T-helper 22 cell (primary cell): ENCODE measurements at places on chromosomes 13 and 19.

DNA sequence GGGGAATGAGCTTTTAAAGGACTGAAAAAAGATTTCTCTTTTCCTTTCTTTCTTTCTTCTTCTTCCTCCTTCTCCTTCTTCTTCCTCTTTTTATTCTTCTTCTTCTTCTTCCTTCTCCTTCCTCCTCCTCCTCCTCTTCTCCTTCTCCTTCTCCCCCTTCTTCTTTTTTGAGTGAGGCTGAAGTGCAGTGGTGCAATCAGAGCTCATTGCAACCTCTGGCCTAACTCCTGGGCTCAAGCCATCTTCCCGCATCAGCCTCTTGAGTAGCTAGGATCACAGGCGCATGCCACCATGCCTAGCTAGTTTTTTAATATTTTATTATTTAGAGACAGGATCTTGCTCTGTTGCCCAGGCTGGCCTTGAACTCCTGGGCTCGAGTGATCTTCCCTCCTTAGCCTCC is 120.9 kb upstream of the KL start:
- DNase-seq, result no peak

DNA sequence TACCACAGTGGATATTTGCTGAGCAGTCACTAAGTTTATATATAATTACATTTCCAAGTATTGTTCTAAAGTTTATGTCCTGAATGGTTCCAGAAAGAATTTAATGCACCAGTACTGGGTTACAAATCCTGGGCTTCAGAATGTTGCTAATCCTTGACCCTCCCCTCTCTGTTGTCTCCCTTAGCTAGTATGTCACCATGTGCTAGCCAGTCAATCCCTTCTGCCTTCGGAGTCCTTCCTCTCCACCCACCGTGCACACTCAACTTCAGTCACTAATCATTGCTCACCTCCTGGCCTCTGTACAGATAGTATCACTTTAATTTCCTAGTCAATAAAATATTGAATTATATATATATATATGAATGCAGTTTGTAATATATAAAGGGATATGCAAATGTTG is 7.5 kb downstream of the FAM124A start:
- DNase-seq, result no peak

DNA sequence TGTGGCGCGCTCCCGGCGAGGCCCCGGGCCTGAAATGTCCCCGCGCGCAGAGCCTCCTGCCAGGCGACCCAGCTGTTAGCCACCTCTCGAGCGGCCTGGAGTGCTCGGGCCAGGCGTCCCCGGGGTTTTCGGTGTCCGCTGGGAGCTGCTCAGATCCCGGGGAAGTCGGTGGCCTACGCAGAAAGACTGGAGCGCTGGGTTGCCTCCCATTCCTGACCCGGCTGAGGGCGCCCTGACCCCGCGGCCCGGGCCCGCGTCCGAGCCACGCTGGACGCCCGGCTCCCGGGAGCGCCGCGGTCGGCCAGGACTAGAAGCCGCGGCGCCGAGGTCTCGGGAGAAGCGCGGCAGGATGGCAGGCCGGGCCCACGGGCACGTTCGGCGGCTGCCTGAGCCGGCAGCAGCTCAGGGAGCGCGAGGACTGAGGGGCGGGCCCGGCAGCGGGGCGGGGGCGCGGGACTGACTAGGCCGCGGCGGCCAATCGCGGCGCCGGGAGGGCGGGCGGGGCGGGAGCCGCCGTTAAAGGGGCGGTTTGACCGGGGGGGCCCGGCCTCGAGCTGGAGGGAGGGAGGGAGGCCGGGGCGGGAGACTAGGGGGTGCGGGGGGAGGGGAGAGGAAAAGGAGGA is 1.3 kb upstream of the ZIC2 start:
- DNase-seq, result peak; percentile 34

GRCh38 chr13:75760131-75761021 is 124.2 kb downstream of the LMO7 start:
- no peak for DNase-seq

DNA sequence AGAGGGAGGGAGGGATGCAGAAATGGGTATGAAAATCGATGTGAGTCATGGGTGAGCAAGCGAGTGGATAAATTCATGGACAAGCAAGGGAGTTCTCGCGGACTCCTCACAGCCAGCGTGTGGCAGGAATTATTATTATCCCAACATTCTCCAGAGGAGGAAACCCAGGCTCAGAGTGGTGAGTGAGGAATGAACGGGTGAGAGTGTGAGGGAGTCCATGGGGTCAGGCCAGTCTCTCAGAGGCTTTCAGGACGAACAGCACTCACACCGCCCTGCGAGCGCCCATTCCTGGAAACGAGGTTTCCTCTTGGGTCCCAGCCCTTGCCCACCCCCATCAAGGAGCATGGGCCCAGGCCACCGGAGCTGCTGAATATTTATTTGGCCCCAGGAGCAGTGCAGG is 6.3 kb upstream of the DNAAF3 start:
- no peak for DNase-seq

DNA sequence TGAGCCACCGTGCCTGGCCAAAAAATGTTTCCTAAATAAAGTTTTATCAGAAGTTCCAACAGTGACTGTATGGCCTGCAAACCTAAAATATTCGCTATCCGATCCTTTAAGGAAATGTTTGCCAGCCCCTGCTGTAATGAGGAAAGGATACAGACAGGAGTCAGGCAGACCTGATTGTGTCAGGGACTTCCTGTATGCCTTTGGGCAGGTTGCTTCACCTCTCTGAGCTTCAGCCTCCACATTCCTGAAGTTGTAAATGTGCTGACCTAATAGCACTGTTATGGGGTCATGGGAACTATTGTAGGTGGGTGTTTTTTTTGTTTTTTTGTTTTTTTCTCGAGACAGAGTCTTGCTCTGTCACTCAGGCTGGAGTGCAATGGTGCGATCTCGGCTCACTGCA is 6.2 kb downstream of the ABHD8 start:
- DNase-seq, result no peak

DNA sequence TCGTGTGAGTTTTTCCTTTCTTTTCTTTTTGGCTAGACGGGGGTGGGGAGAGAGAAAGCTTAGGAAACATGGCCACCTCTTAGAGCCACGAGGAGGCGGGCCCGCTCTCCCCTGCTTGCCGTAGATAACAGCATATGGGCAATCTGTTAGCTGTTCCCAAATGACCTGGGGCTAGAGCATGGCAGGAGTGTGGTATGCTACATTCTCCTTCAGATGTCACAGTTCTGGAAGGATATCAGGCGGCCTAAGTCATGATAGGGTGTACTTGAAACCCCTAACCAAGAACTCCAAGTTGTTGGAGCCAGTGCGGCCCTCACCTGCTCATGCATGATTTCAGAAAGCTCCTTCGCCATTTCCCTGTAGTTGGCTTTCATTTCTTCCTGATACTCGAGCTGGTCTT is 44.3 kb upstream of the SLC15A1 start:
- no peak for DNase-seq

DNA sequence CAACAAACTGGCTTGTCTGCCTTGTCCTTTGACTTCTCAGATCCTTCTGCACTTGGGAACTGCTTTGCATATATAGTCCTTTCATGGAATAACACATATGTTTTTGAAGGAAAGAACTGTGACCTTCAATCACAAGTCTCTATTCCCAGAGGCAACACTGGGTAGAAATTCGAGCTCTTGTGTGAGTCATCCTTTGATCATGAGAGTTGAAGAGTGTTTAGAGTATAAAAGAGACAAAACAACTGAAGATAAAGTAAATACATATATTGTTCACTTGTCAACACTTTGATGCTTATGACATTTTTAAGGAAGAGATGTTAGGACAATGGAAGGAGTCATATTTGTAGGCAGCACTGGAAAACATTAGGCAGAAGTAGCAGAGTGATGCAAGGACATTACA is 5.2 kb upstream of the OR7A5 start:
- DNase-seq, result no peak

DNA sequence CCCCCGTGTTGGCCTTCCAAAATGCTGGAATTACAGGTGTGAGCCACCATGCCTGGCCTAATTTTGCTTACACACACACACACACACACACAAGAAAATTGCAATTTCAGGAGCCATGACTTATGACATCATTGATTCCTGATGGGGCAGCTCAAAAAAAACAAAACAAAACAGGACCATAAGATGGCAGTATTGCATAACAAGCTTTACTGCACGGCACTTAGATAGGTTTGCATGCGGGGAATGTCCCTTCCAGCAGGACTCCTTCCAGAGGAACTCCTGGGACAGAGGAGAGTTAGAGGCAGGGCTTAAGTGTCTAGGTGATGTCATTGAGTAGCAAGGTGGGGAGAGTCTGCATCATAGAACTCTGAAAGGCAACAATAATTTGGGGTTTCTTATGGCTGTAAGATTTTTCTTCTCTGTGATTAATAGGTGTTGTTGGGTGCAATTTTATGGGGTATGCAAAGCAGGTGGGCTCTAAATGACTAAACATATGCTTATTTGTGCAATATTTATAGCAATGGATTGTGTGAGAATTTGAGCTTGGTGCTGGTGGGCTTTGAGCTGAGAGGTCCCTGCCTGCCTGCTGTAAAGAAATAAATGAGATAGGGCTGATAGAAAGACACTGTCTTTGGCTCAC is 9.0 kb upstream of the ACSBG2 start:
- DNase-seq, result no peak

DNA sequence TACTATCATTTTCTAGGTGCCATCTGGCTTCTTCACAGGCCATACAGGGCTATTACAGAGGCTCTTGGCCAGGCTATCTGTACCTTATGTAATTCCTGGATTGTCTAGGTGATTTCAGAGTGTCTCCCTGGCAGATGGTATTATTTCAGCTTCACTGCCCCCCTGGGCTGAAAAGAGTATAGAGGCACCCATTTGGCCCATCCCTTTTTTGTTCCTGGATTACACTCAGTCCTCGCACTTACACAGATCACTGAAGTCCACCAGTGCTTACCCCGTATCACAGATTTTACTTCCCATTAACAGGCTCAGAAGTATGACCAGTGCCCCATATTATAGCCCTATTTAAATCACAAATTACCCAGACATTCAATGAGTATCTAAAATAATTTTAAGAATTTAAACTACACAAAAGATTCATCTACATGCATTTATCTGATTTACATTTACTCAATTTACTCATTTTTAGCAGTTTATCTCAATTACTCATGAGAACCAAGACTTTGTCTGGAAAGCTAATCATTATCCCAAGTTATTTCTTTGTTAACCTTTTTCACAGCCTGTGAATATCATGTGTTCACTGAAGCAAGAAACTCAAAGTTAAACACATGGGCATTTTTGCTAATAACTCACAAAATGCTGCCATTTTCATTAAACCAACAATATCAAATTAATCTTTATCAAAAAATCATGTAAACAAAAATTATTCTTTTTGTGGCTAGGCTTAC is 121.0 kb downstream of the PCDH20 start:
- no peak for DNase-seq

- DNase-seq, result no peak
Measured at GRCh38 chr13:51477653-51478324, 25.0 kb upstream of the INTS6 start.

DNA sequence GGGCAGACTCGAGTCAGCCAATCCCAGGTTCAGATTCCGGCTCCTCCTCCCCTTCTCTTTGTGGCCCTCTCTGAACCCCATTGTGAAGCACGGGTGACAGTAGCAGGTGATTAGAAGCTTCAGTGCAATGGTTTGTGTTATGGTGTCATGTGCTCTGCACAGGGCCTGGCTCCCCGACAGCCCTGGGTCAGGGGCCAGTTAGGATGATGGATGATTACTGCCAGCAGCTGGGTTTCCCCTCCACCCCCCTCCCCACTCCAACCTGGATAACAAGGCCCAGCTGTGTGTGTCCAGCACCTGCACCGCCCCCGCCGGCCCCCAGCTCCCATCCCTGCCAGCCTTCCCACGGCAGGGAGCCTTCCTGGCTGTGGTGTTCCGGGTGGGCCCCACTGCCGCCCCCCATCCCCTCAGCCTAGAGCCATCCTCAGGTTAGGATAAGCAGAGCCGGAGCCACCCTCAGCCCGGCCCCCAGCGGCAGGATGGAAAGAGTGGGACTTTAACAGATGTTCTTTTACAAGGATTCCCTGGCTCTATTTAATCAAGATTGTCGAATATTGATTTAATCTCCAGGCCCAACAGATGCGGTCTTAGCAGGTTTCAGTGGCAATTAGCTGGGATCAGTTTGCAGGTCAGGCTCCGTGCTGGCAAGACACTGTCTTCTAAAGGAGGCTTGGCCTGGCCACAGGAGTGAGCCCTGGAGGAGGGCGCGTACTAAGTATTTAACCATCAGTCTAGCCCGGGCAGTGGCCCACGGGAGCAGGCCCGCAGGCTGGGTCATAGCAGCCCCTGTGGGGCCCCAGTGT is 156.2 kb downstream of the SIPA1L3 start:
- DNase-seq, result no peak

- DNase-seq, result no peak
Measured at GRCh38 chr13:48161530-48162179, 66.8 kb upstream of the MED4 start.

DNA sequence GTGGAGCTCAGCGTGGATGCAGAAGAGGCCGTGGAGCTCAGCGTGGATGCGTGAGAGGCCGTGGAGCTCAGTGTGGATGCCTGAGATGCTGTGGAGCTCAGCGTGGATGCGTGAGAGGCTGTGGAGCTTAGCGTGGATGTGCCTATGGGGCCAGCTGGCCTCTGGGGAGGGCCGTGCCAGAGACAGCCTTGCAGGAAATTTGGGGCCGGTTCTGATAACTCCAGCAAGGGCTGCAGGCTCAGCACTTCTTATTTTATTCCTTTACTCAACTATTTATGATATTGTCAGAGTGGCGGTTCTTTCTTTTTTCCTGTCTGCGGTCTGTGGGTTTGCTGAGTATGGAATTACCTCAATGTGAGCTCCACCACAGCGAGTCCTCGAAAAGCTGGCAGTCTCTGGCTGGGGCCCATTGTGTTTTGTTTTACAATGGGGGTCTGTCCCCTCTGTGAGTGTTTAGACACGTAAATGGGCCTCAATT is 17.8 kb upstream of the TMEM255B start:
- no peak for DNase-seq

DNA sequence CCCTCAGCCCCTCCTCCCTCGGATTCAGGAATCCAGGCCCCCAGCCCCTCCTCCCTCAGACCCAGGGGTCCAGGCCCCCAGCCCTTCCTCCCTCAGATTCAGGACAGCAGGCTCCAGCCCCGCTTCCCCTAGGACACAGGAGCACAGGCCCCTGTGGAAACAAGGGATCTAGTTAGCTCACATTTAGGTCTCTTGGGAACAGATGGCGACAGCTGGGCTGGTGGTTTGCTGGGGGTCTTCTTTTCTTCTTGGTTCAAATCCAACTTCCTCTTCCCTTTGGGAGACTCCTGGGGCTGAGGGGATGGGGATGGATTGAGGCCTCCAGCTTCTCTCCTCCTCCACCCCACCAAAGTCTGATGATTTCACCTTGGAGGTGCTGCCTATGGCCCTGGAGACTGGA is 19.6 kb downstream of the ZNF575 start:
- no peak for DNase-seq

DNA sequence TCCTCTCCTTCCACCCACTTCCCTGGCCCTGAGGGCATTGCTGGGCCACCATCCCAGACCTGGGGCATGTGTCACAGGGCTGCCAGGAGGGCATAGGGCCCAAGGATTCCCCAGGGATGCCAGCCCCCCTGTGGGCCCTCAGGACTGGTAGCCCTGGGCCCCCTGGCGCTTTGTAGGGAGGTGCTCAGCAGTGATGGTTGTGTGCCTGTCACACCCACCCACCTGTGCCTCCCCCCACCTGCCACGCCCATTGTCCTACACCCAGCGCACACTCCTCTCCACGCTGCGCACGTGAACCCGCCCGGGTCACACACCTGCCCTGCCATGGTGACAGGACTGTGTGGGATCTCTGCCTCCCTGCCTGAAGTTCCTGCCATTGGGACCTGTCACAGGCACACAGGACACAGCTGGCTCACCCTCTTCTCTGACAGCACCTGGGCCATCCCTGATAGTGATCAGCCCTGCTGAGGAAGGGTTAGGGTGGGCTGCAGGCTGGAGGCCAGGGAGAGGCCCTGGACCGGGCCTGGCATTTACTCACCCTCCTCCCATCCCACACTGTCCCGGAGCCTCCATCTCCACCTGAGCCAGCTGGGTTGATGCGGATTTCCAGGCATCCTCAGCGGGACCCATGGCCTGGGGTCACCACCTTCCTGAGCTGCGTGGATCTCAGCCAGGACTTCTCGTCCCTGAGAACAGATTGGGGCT is 23.9 kb downstream of the WTIP start:
- DNase-seq, result no peak
